CD8-positive, alpha-beta memory T cell (primary cell): ENCODE measurements at places on chromosomes 2 and 18. TPM values are rescaled to one million over a fixed set of nuclear protein-coding genes. Genes with fewer than 3 reads are reported as not detected.

- no peaks in the 10 kb centered on the region for H3K36me3 ChIP-seq
- no peak overlapping the region for H3K4me3 ChIP-seq
- no peaks in the 10 kb centered on the region for H3K27me3 ChIP-seq
- H3K27ac ChIP-seq: no peak overlapping the region
- H3K4me1 ChIP-seq: no peaks in the 10 kb centered on the region
These were observed 102.3 kb downstream of the MAPK4 start for GRCh38 chr18:50662177-50662576.

The UBE2F gene
- total RNA-seq: 65.8 TPM

DNA sequence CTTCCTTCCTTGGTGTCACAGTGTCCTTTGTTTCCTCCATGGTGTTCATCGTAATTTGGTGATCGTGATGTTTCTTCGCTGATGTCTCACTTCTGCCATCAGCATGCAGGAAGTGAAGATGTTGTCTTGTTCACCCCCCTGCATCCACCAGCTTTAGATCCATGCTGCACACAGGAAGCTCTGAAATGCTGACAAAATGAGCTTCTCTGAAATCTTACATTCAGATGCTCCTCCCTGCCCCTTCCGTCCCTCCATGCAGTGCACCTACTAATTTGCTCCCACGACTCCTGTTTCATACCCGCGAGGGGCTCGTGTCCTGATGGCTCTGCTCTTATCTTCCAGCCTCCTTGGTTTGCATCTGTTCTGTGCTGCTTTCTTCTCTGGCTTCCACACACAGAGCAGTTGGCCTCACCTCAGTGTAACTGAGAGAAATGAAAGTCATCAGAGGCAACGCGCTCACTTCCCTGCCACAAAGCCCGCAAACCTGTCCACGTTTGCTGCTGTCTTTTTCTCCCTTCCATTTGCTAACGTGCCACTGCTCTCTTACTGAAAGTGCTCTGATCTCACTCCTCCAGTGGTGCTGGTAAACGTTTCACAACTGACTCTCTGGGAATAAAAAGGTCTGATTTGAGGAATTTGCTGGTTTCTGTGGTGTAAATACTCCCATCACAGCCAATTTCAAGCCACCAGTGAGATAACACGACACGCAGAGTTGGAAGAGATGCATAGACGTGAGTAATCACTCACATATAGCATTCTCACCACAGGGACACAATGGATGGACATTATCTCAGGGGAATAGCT lies 41.0 kb upstream of the MGAT4A start:
- H3K27me3 ChIP-seq: no peaks in the 10 kb centered on the region
- H3K27ac ChIP-seq: peak overlapping the region; percentile 70
- peak overlapping the region; percentile 54 for H3K4me3 ChIP-seq

DNA sequence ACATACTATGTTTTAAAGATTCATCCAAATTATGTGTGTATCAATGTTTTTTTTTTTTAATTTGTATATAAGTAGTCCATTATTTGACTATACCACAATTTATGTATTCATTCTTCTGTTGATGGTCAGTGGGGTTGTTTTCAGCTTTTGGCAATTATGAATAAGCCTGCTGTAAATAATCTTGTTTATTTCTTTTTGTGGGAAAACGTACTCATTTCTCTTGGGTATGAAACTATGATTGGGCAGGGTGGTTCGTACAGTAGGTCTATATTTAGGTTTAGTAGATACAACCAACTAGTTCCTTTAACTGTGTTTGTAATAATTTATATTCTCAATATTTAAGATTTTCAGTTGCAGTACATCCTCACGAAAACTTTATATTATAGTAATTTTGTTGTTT lies 329.2 kb downstream of the LPIN1 start:
- no peaks in the 10 kb centered on the region for H3K4me1 ChIP-seq
- H3K27ac ChIP-seq: no peak overlapping the region
- no peaks in the 10 kb centered on the region for H3K36me3 ChIP-seq
- no peaks in the 10 kb centered on the region for H3K27me3 ChIP-seq

The DAW1 gene
- total RNA-seq: not detected

GRCh38 chr2:98020992-98021713 lies 25.4 kb upstream of the TMEM131 start:
- no peaks in the 10 kb centered on the region for H3K36me3 ChIP-seq
- H3K4me1 ChIP-seq: peaks cover under 1% of the 10 kb centered on the region
- H3K4me3 ChIP-seq: no peak overlapping the region
- no peak for DNase-seq

DNA sequence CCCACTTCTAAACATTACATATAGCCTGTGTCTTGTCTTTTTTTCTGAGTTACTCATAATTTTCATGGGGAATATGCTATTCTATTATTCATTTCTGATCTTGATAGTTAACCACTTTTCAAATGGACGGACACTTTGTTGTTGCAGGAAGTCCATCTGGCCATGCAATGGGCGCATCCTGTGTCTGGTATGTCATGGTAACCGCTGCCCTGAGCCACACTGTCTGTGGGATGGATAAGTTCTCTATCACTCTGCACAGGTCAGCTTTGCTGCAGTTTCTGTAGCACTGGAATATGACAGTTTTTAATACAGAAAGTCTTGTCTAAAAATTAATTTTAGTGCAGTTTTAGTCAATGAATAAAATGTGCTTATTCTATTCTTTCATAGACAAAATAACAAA lies 3.3 kb downstream of the G6PC2 start:
- H3K4me3 ChIP-seq: no peak overlapping the region
- H3K27me3 ChIP-seq: no peaks in the 10 kb centered on the region
- no peak for DNase-seq
- no peak overlapping the region for H3K27ac ChIP-seq
- no peaks in the 10 kb centered on the region for H3K4me1 ChIP-seq

GRCh38 chr2:237427769-237428506 lies 14.0 kb upstream of the COL6A3 start:
- H3K4me1 ChIP-seq: peaks cover 46% of the 10 kb centered on the region
- H3K36me3 ChIP-seq: no peaks in the 10 kb centered on the region
- peak overlapping the region; percentile 11 for H3K4me3 ChIP-seq
- H3K27ac ChIP-seq: no peak overlapping the region

- H3K4me1 ChIP-seq: peaks cover 12% of the 10 kb centered on the region
- no peaks in the 10 kb centered on the region for H3K36me3 ChIP-seq
- peak; percentile 7 for DNase-seq
- no peak overlapping the region for H3K4me3 ChIP-seq
- H3K27ac ChIP-seq: no peak overlapping the region
These were observed 216.6 kb downstream of the RTP5 start for GRCh38 chr2:242085941-242086621.

The KRCC1 gene
- total RNA-seq: 14.1 TPM

GRCh38 chr2:118091140-118091478 lies 2.8 kb downstream of the INSIG2 start:
- peaks cover 28% of the 10 kb centered on the region for H3K4me1 ChIP-seq
- no peaks in the 10 kb centered on the region for H3K36me3 ChIP-seq
- H3K27me3 ChIP-seq: no peaks in the 10 kb centered on the region

- H3K4me3 ChIP-seq: no peak overlapping the region
- no peak for DNase-seq
- no peaks in the 10 kb centered on the region for H3K27me3 ChIP-seq
- no peak overlapping the region for H3K27ac ChIP-seq
- H3K36me3 ChIP-seq: no peaks in the 10 kb centered on the region
These were observed 443.0 kb upstream of the MMADHC start for GRCh38 chr2:150030436-150031190.

The NGEF gene
- total RNA-seq: not detected

DNA sequence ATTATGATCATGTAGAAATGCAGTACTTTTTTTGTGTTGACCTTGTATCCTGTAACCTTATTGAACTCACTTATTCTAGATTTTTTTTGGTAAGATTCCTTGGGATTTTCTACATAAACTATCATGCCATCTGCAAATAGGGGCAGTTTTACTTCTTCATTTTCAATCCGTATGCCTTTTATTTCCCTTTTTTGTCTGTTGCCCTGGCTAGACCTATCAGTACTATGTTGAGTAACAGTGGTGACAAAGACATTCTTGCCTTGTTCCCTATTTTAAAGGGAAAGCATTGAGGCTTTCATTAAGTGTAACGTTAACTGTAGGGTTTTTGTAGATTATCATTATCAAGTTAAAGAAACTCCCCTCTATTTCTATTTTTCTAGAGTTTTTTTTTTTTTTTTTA lies 92.3 kb downstream of the LYPD1 start:
- H3K4me3 ChIP-seq: no peak overlapping the region
- DNase-seq: no peak
- H3K27ac ChIP-seq: no peak overlapping the region
- H3K27me3 ChIP-seq: no peaks in the 10 kb centered on the region

- no peak overlapping the region for H3K4me3 ChIP-seq
- H3K27ac ChIP-seq: no peak overlapping the region
- no peak for DNase-seq
- no peaks in the 10 kb centered on the region for H3K27me3 ChIP-seq
These were observed 60.1 kb upstream of the RBBP8 start for GRCh38 chr18:22872900-22873537.

- H3K4me3 ChIP-seq: no peak overlapping the region
- no peak overlapping the region for H3K27ac ChIP-seq
- H3K36me3 ChIP-seq: no peaks in the 10 kb centered on the region
- H3K4me1 ChIP-seq: no peaks in the 10 kb centered on the region
- DNase-seq: no peak
These were observed 266.4 kb downstream of the THSD7B start for GRCh38 chr2:137031731-137032130.

- H3K4me3 ChIP-seq: no peak overlapping the region
- H3K36me3 ChIP-seq: peaks cover 75% of the 10 kb centered on the region
- H3K27ac ChIP-seq: no peak overlapping the region
- no peak for DNase-seq
These were observed 35.7 kb downstream of the KANSL3 start for GRCh38 chr2:96602330-96602823.
